ENCODE measurements at places on chromosomes 6 and 20.
A peak's percentile ranks its signal among the peaks of the same experiment; 100 is the strongest.

- peak; percentile 46 for DNase-seq
Observed at GRCh38 chr6:131060311-131060710, 2.7 kb downstream of the EPB41L2 start.

DNA sequence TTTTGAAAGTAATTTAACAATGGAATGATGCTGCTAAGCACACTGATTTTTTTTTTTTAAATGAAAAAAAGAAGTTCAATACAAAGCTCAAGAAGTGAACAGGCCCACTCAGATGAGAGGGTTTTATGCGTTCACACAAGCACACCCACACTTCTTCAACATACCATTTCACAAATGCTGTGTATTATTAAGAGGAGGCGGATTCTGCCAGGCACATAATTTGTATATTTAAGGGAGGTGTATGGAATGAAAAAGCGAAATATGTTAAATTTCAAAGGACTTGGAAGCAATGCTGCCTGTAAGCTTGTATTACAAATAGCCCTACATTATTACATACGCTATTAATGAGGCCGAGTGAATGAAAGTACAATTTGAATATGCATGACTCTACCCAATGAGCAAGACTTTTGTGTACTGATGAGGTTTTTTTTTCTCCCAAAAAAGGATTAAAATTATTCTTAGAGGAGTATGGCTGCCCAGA is 123.9 kb downstream of the INSM1 start:
- DNase-seq = no peak

- no peak for DNase-seq
Observed at GRCh38 chr20:1654996-1655395, 2.6 kb downstream of the SIRPG start.

DNA sequence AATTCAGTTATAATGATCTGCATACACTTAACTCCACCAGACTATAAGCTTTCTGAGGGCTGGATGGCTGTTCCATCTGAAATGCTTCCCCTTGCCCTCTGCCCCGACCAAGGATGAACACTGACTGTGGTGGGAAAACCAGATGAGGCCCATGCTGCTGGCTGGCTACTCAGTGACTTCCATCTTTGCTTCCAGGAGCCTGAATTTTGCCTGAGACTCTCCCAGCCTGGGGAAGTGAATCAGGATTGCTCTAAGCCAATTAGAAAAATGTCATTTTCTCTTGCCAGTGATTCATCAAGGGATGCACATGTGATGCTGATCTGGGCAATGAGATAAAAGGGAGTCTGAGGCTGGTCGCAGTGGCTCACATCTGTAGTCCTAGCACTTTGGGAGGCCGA is 1.7 kb upstream of the TOMM34 start:
- DNase-seq = peak; percentile 67

DNA sequence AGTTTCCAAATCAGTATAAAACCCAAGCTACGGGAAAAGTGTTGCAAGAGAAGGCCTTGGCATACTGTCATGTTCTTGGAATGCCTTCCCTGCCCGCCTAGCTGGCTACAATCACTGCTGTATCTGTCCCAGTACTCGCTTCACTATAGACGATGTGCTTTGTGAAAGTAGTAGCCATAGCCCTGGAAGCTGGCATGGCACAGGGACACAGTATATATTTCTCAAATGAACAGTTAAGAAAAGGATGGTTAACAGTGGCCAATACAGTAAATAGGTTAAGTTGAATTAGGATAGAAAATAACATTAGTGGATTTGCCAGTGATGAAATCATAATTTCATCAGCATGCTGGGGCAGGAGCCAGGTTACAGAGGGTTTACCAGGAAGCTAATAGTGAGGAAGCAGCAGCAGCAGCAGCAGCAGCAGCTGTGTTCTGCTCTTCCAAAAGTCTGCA is 499.3 kb downstream of the CDKAL1 start:
- peak; percentile 84 for DNase-seq

All from iris pigment epithelial cell (primary cell).